Activated T-helper 1 cell treated with anti-CD3 and anti-CD28 coated beads, Interleukin-12 subunit alpha, Interleukin-12 subunit beta, Interleukin-2, Interleukin-4 antibody, amounts not matched to agents 30 ng/mL and 10 ng/mL and 1 ng/mL, durations not matched to agents 14 hours and 24 hours and 36 hours (primary cell): ENCODE measurements at places on chromosomes 13 and 19. TPM values are rescaled to one million over a fixed set of nuclear protein-coding genes. Genes with fewer than 3 reads are reported as not detected.

The UBE2S gene
- 224 and 225 TPM in 2 replicates for total RNA-seq

The GIPR gene
- total RNA-seq, result 4.3 and 6.1 TPM in 2 replicates

The ACTL9 gene
- total RNA-seq, result not detected in 2 replicates

The OR10H1 gene
- not detected in 2 replicates for total RNA-seq

The SYT3 gene
- total RNA-seq, result not detected in 2 replicates

The ERCC1 gene
- 143 and 152 TPM in 2 replicates for total RNA-seq

The CNFN gene
- total RNA-seq, result not detected in 2 replicates

The RUVBL2 gene
- 172 and 175 TPM in 2 replicates for total RNA-seq

The SHD gene
- not detected in 2 replicates for total RNA-seq

The FCGBP gene
- 2.2 and 3.1 TPM in 2 replicates for total RNA-seq

The CPB2 gene
- not detected in 2 replicates for total RNA-seq

The CGB2 gene
- not detected in 2 replicates for total RNA-seq

The ZNF865 gene
- total RNA-seq, result 12.6 and 13.2 TPM in 2 replicates

The DPRX gene
- total RNA-seq, result not detected in 2 replicates
